ENCODE measurements at places on chromosomes 3 and 15.

DNA sequence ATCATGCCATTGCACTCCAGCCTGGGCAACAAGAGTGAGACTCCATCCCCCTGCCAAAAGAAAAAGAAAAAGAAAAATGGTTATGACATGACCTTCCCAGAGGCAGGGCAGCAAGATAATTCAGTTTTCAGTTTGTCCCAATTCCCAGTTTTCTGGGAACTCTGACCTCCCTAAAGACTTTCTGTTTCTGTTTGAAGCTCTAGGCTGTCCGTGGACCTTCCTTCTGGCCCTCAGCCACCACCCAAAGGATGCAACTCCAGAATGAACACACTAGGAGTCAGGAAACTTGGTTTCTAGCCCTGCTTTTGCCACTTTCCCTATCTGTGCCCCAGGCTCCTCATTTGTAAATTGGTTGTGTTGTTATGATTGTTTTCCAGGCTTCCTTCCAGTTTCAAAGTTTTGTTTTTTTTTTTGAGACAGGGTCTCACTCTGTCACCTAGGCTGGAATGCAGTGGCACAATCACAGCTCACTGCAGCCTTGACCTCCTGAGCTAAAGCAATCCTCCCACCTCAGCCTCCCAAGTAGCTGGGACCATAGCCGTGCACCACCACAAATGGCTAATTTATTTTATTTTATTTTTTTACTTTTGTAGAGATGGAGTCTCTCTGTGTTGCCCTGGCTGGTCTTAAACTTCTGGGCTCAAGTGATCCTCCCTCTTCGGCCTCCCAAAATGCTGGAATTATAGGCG, 68.6 kb downstream of the CDC25A start:
- DNase-seq = peak; percentile 62

GRCh38 chr3:5205165-5205941, 17.8 kb downstream of the EDEM1 start:
- peak; percentile 78 for DNase-seq

GRCh38 chr3:59450946-59451763, 401.3 kb upstream of the CFAP20DC start:
- DNase-seq = no peak

GRCh38 chr15:51909584-51909983, 62.0 kb downstream of the LEO1 start:
- no peak for DNase-seq

DNA sequence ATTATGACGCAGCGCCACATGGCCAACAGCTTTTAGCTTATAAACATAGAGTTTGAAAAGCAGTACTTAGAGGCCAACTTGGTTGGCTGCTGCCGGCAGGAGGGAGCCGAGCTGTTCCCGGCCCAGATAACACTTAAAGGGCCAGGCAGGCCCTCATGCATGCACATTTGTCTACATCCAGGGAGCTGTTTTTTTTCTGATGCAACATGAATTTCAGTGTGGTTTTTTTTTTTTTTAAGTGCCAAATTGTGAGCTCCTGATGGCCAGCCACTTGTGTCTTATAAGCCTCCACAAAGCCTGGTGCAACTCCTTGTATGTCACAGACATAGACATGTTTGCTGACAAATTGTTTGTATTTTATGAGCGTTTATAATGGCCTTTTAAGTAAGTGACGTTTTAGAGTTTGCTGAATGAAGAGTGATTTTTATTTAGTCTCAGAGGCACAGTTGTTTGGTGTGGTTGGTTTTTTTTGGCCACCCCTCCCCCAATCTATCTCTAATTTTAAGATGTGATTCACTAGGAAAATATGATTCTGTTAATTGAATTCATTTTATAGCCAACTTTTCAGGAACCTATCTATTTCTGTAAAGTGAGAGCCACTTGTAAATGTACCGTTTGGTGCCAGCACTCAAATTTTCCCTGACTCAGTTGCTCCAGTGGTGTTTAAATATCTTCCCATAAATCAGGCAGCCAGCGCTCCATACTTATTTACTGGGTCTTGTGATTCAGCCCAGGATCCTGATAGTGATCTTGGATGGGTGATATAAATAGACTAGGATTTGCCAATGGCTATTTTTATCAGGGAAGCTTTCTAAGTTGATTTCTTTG, 134.3 kb downstream of the VGLL4 start:
- peak; percentile 92 for DNase-seq

- DNase-seq = no peak
Measured at GRCh38 chr15:96737408-96737807, 406.9 kb downstream of the NR2F2 start.

- no peak for DNase-seq
Measured at GRCh38 chr15:101313041-101313761, 18.2 kb upstream of the SNRPA1 start.

Data from fibroblast of mammary gland (primary cell).